ENCODE measurements at places on chromosomes 5 and 9.

GRCh38 chr5:63121471-63121870 is 542.9 kb downstream of the LRRC70 start:
- no peak for DNase-seq

GRCh38 chr9:21778304-21778703 is 24.1 kb upstream of the MTAP start:
- DNase-seq, result no peak

DNA sequence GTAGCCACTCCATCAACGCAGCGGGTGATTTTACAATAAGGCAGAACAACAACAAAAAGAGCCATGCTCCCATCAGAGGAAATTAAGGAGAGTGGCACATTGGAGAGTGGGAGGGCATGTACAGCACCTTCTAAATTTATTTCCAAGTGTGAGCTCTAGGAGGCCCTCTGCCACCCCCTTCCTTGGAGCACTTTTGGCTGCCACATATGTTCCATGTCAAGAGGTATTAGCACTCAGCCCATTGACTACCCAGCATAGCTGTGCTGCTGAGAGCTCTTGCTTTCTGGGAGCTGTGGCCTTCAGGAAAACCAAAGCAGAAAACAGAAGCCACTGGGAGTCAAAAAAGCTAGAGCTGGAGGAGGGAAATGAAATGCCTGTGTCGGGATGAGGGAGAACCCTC is 200.2 kb upstream of the PANK3 start:
- no peak for DNase-seq

DNA sequence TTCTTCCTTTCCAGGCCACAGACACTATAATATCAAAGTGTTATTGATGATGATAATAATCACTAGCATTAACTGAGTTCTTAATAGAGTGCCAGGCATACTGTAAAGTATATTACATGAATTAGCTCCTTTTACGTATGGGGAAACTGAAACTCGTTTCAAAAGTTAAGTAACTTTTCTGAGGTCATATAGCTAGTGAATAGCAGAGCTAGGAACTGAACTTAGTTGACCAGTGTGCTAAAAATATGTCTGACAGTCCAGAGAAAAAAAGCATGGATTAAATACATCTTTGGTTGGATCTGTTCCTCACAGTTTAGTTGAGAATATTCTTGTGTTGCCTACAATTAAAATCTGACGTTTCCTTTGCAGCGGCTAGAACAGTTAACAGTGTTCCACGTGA is 18.4 kb upstream of the CATSPER3 start:
- DNase-seq, result no peak

GRCh38 chr9:130453487-130453886 is 8.7 kb downstream of the ASS1 start:
- DNase-seq, result no peak

GRCh38 chr9:135248721-135249120 is 161.3 kb downstream of the OLFM1 start:
- no peak for DNase-seq

- no peak for DNase-seq
Observed at GRCh38 chr9:124384846-124385245, 30.4 kb downstream of the PSMB7 start.

DNA sequence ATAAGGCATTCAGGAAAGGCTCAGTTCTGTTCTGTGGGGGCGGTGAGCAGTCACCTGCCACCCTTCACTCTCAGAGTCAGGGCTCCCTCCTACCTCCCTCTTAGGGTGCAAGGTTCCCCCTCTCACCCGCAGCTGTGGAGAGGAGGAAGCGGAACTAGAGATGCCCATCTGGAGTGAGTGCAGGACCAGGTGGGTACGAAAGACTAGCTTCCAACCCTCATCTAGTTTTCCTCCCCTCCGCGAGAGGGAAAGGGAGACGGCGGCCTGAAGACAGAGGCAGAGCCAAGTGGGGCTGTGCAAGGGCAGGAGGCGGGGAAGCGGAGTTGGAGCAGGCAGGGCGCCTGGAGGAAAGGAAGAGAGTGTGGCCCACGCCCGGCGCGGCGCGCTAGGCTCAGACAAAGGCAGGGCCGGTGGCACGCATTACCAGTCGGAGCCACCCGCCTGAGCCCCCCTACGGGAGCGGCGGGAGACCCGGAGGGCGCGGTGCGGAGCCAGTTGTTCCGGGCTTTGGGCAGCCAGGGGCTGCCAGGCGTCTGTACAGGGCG is 7.3 kb downstream of the PRR7 start:
- DNase-seq, result no peak

GRCh38 chr5:34886392-34887119 is 28.7 kb downstream of the RAD1 start:
- no peak for DNase-seq

DNA sequence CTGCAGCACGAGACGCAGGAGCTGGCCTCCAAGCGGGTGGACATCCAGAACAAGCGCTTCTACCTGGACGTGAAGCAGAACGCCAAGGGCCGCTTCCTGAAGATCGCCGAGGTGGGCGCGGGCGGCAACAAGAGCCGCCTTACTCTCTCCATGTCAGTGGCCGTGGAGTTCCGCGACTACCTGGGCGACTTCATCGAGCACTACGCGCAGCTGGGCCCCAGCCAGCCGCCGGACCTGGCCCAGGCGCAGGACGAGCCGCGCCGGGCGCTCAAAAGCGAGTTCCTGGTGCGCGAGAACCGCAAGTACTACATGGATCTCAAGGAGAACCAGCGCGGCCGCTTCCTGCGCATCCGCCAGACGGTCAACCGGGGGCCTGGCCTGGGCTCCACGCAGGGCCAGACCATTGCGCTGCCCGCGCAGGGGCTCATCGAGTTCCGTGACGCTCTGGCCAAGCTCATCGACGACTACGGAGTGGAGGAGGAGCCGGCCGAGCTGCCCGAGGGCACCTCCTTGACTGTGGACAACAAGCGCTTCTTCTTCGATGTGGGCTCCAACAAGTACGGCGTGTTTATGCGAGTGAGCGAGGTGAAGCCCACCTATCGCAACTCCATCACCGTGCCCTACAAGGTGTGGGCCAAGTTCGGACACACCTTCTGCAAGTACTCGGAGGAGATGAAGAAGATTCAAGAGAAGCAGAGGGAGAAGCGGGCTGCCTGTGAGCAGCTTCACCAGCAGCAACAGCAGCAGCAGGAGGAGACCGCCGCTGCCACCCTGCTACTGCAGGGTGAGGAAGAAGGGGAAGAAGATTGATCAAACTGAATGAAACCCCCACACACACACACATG is 654 bp downstream of the PURA start:
- peak; percentile 26 for DNase-seq

GRCh38 chr9:79026316-79026715 is 545.4 kb upstream of the TLE4 start:
- DNase-seq, result no peak

- DNase-seq, result no peak
Observed at GRCh38 chr5:3600106-3601060, 4.8 kb downstream of the IRX1 start.

GRCh38 chr5:23631302-23632045 is 124.1 kb downstream of the PRDM9 start:
- DNase-seq, result no peak

DNA sequence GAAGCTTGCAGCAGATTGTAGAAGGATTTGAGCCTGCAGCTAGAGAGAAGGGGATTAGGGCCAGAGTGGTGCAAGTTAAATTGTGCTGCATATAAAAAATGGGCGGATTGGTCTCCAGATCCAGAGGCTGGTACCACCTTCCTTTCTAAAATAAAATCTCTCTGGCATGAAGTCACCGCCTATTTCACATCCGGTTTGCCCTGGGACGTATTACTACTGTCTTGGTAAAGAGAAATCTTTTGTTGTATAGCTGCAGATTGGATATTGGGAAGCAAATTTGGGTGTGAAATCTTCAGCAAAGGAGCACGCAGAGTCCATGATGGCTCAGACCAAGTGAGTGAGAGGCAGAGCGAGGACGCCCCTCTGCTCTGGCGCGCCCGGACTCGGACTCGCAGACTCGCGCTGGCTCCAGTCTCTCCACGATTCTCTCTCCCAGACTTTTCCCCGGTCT is at the start of gene GABRA1:
Gene GABRA1, plus strand, starts transcription at position 180 of the 451 bp plus-strand sequence. CDS start 2,691 bp downstream, outside the sequence.
- no peak for DNase-seq

GRCh38 chr5:36657563-36657995 is 51.2 kb downstream of the SLC1A3 start:
- peak; percentile 65 for DNase-seq

DNA sequence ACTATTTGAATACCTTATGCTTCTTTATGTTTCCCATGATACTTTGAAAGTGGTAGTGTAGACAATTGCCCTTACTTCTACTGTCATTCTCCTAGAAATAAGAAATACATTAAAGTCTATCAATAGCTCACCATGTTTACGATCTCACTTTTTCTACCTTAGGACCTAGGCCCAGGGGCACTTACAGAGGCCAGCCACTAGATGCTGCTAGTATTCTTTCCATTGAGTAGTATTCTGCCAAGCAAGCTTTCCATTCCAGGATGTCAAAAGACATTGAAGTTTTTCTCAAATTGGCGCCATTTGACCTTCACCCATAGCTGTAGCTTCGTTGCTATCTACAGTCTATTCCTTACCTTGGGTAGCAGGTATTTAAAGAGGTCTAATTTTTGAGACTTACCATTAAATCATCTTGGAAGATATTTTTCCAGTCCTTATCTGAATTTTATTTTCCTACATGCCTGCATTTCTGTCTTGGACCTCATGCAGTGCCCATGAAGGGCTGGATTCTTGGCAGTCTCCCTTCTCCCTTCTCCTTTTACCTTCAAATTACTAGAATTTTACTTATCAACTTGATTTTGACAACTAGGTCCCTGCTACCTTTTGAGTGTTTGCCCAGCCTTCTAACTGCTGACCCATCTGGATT is 246.0 kb upstream of the NUDT12 start:
- peak; percentile 40 for DNase-seq

GRCh38 chr5:113246361-113246870 is 188.4 kb downstream of the TSSK1B start:
- DNase-seq, result no peak

DNA sequence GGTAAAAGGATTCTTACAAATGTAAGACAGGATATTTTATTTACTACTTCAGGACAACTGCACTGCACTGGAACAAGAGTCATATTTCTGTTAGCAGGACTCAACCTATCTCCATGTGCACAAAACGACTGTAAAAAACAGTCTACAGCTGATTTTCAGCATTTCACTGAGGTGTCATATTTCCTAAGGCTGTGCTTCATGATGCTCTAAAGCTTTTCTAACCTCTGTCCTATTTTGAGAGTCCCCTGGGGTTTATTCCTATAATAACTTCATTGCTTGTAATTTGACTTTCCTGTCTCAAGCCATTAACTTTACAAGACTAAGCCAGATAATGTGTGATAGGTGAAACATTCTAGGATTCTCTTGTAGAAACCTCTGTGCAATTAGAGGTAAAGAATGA is 472.3 kb downstream of the HINT1 start:
- DNase-seq, result no peak

DNA sequence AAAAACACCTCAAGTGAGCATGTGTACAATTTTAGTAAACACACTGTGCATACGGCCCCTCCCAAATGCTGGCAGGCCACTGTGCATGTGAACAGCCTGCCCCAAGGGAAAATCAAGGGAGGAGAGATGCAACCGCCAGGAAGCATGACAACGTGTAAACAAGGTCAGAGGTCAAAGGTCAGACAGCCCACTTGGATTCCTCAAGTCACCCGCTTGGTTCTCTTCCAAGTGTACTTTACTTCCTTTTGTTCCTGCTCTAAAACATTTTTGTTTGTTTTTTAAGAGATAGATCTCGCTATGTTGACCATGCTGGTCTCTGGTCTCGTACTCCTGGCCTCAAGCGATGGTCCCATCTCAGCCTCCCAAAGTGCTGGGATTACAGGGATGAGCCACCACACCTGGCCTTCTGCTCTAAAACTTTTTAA is 126.7 kb upstream of the SHB start:
- DNase-seq, result no peak

DNA sequence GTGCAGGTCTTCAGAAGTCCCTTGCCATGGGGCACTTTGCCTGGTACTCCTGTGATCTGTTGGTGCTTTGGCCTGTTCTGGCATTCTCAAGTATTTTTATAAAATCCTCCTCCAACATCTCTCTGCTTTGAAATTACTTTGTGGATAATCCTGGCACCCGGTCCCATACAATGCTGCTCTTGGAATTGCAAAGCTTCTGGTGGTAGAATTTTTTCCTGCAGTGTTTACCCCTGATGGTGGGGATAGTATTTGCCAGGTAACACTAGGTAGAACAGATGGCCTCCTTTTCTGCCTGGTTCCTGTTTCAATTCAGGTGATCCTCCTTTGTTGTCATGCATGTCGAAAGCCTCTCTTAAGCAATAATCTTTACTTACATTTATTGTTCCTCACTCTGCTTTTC is 109.8 kb upstream of the ATP10B start:
- DNase-seq, result no peak

- DNase-seq, result no peak
Observed at GRCh38 chr5:112862085-112862484, 998 bp downstream of the SRP19 start.

- DNase-seq, result no peak
Observed at GRCh38 chr5:95059636-95060035, 225.3 kb downstream of the MCTP1 start.

DNA sequence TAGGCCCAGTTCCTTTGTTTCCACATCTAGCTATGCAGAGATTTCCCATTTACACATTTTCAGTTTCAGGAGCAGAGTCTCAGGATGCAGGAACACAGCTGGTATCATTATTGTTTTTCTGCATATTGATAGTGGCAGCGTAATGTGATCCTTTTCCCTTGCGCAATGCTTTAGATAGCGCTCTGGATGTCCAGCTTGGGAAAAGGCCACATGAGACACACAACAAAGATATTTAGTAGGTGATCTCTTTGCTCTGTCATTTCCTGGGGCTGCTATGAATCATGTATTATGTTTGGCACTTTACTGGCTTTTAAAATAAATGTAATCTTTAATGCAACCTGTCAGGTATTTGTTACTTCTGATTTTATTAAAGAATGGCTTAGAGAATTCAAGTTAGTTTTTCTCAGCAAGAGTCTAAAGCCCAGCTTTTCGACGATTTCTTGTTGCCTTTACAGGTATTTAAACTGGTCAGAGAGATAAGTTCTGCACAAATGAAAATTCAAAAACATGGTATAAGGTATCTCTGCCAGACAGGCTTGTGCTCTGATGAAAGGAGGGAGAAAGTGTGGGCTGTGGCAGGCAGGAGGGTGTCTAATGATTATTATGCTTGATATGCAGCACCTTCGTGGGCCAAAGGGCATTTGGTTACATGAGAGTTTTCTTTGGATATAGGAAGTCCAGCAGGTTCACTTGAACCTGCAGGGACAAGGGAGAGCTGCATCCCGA is 42.2 kb downstream of the PTTG1 start:
- no peak for DNase-seq

- no peak for DNase-seq
Observed at GRCh38 chr9:106450549-106450948, 412.4 kb upstream of the ZNF462 start.

- DNase-seq, result no peak
Observed at GRCh38 chr5:661891-662750, 31.0 kb downstream of the TPPP start.
